ENCODE measurements at places on chromosomes 12 and 14.

DNA sequence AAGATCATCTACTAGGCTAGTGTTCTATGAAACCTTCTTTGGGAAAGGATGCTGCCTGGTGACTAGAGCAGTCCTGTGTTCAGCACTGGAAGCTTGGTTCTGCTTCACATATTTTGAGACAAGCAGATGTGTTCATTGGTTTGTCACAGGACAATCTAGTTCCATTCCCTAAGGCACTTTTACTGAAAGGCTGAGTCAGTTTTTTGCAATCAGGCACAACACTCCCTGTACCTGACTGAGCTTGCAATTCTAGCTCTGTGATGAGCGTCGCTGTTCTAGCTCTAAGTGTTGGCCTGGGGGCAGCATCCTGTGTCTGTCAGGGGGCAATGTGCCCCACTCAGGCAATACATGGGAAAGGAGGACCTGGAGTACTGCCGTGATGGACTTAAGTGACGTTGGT, 144.4 kb downstream of the CAND1 start:
- no peak for DNase-seq

GRCh38 chr12:66709893-66710292, 31.0 kb upstream of the GRIP1 start:
- DNase-seq, result no peak

DNA sequence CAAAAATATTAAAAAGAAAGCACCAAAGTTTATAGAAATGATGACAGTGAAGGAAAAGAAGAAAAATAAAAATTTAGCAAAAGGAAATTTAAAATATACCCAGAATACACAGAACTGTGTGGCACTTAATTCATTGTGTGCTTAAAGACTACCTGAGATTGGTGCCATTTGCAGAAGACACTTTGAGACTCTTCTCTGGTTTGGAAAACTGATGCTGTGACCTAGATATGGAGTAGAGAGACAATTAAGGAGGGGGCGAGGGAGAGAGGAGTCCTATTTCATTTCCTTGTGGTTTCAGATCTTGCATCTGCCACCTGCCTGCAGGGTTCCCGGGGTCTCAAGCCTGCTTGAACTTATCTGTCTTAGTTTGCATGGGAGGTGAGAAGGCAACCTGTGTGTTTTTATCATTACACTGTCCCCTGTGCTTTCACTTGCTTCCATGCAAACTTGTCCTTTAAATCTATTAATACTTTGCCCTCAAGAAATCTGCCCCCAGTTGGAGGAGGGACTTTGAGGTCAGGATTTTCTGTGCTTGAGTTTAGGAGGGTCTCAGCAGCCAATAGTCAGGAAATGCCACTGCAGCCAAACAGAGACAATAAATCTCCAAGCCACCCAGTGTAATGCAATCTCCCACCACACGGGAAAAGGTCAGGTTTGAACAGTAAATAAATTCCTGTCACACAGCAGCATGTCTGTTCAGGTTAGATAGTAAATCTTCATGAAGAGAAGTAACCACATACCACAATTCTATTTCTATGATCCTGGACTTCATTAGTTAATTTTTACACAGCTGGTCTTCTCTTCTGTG, 119.4 kb downstream of the CAND1 start:
- DNase-seq, result no peak

GRCh38 chr12:21907948-21908837, 33.0 kb downstream of the ABCC9 start:
- DNase-seq, result no peak

- peak; percentile 9 for DNase-seq
Measured at GRCh38 chr12:92107094-92107493, 38.6 kb downstream of the BTG1 start.

DNA sequence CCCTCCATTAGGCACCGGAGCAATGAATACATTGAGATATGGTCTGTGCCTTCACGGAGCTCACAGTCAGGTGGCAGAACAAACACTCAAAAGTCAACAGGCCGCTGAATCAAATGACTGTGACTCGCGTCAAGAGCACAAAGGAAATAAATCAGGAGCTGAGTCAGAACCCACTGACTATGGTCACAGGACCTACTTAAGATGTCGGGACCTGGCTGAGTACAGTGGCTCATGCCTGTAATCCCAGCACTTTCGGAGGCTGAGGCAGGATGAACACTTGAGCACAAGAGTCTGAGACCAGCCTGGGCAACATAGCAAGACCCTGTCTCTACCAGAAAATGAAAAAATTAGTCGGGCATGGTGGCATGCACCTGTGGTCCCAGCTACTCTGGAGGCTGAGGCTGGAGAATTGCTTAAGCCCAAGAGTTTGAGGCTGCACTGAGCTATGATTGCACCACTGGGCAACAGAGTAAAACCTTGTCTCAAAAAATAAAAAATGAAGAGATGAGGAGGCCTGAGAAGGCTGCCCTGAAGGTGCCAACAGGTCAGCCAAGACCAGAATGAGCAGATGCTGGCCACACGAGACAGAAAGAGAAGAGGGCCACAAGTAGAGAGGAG, 19.9 kb downstream of the TMEM233 start:
- DNase-seq, result peak; percentile 23

- no peak for DNase-seq
Measured at GRCh38 chr12:108845696-108846095, 11.7 kb downstream of the SSH1 start.

- DNase-seq, result peak; percentile 73
Measured at GRCh38 chr12:115155665-115156645, 472.0 kb upstream of the TBX3 start.

DNA sequence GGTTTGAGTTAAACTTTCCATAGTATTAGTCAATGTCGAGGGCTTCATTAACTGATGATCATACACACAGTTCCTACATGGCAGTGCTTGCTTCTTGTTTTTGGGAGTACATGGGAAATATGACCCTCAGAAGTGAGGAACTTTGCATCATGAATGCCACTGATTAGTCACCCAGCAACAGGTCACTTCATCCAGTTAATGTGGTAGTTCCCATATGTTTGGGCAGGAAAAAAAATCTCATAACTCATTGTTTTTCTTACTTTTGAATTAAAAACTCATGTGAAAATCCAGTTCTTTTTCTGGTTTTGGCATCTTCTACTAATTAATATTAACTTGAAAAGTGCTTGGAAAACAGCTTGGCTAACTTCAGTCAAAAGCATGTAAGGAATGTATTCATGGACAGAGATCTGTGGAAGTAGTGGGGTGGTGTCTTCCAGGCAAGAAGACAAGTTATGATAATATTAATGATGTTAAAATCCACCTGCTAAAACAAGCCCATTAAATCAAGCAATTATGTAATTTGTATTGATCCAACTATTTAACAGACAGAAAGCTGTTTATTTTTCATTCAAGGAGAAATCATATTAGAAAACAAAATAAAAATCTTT, 309.1 kb upstream of the NAV3 start:
- peak; percentile 21 for DNase-seq

DNA sequence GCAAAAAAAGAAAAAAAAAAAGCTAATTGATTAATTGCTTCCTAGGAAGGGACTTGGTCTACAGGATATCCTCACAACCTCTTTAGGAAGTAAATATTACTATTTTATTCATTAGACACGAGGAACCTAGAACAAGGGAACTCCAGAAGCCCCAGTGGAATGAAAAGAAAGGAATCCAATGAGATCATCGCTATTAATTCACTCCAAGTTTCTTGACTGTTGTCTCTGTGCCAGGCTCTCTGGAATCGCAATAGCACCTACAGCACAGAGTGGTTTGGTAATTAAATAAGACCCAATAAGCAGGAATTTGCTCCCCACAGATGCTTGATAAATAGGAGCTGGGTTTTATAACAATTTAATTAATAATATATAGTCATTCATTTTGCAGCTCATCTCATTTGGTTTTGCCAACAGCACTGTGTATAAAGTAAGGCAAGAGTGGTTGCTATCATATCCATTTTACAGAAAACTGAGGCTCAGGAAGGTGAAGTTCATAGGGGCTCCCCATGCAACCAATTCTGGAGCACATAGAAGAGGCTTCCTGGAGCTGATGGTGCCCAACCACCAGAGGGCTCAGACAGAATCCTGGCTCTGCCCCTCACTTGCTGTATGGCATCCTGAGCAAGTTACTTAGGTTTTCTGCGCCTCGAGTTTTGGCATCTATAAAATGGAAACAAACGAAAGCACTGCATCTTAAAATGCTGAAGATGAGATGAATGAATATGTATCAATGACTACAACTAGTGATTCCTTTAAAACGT, 420.2 kb downstream of the MED13L start:
- peak; percentile 13 for DNase-seq

- DNase-seq, result no peak
Measured at GRCh38 chr12:24398605-24399004, 449.1 kb upstream of the SOX5 start.

GRCh38 chr12:5134861-5135525, 91.3 kb downstream of the KCNA5 start:
- DNase-seq, result no peak

GRCh38 chr12:75288860-75289259, 41.3 kb downstream of the CAPS2 start:
- DNase-seq, result no peak

DNA sequence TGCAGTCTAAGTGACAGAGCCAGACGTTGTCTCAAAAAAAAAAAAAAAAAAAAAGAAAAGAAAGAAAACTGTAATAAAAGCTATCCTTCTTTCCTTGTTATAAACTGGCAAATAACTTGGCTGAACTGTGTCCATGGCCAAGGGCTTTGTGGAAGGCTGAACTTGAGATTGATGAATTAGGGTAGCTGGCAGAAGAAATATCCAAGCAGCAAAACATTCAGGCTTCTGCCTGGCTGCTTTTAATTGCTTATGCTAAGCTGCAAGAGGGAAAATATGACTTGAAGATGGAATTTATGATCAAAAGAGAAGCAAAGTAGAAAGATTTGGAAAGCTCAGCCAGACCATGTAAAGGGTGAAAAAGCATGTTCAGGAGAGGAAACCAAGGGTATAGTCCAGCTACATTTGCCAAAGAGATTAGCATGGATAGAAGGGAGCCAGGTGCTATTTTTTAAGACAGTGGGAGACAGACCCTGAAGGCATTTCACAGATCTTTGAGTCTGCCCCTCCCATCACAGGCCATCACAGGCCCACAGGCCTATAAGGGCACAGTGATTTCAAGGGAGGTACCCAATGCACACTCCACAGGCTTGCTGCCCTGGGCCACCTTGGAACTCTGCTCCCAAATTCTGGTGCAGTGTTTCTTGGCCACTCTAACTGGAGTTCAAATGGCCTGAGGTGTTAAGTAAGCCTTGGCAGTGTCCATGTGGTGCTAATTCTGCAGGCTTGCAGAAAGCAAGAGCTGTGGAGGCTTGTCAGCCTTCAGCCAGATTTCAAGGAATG, 226.0 kb downstream of the AEBP2 start:
- no peak for DNase-seq

DNA sequence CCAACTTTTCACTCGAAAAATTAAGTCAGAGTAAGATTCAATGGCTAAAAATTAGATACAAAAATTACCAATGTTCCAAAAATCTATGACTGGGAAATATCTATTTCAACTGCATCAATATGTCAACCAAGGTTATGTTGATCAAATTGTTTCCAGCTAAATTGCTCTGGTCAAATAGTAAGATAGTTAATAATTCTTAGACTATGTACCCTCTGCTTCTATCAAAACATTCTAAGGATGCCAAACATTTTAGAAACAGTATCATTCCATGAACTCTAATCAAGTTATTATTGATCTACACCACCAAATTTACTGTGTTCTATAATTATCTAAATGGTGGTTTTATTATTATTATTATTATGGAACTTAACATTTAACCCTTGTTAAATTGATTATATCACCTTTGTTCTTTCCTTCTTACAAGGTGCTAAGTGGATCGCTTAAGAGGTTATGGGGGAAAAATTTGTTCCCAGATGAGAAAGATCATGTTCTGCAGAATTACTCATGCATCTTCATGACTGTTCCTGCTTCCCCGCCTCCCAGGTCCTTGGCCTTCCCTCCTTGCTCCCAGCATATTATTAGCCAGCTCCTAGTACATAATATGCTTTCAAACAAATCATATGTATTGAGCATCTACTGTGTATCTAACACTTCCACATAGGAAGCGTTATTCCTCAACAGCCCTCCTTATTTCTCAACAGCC, 240.5 kb upstream of the KRR1 start:
- DNase-seq, result no peak

- no peak for DNase-seq
Measured at GRCh38 chr12:104852896-104853295, 105.2 kb downstream of the SLC41A2 start.

All from astrocyte of the hippocampus (primary cell).